ENCODE measurements at places on chromosomes 1 and 21.
A peak's percentile ranks its signal among the peaks of the same experiment; 100 is the strongest.

DNA sequence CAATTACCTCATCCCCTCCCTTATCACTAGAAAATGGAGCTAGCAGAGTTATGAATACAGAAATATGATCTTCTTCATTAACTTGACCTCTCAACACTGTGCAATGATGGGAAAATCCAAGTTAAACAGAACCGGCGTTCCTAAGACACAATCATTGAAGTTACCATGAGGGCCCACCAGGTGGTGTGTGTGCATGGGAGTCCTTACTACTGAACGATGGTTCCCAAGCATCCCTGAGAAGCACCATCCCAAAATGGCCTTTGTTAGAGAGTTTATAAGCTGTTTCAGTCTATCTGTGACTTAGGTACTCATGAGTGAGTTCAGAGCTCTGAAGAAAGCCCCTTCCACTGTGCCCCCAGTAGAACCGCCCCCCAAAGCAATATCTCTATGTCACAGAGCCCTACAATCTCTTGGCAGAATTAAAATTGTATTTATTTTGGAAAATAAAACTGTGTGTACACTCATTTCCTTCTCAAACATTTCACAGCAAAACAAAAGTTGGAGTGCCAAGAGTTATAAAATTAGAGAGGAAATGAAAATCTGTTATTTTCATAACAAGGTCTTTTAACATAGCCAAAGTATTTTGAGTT, 56.8 kb downstream of the PLD5 start:
- no peak for DNase-seq

GRCh38 chr21:44566403-44566802, 7.1 kb upstream of the KRTAP10-4 start:
- DNase-seq, result no peak

DNA sequence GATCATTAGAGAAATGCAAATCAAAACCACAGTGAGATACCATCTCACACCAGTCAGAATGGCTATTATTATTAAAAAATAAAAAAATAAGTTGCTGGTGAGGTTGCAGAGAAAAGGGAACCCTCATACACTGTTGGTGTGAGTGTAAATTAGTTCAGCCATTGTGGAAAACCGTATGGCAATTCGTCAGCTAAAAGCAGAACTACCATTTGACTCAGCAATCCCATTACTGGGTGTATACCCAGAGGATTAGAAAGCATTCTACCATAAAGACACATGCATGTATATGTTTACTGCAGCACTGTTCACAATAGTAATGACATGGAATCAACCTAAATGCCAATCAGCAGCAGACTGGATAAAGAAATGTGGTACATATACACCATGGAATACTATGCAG, 42.2 kb downstream of the GIPC2 start:
- no peak for DNase-seq

DNA sequence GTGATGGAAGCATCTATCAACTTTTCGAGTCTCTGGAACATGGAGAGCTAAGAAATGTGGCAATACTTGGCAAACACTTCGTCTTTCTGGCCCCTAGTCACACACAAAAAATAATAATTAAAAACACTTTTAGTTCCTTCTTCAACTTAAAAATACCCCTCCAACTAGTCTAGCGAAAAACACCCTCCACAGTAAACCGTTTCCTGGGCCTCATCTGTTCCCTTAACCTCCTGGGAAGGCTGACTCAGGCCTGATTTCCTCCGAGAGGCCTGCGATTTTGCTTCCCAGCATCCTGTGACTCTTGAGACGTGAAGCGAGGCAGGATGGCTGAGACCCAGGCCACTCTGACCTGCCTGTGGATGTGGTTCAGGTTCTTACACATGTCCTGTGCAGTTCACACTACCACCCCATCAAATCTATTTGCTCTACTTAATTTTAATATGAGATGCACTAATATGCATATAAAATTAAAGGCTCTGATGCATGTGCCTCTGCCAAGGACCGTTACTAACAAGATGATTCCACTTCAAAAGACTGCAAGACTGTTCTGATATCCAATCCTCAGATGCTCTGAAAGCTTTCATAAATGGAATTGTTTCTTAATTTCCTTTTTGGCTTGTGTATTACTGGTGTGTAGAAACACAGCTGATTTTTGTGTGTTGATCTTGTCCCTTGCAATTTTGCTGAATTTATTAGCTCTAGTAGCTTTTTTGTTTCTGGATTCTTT, 3.5 kb downstream of the NAV1 start:
- DNase-seq, result no peak

DNA sequence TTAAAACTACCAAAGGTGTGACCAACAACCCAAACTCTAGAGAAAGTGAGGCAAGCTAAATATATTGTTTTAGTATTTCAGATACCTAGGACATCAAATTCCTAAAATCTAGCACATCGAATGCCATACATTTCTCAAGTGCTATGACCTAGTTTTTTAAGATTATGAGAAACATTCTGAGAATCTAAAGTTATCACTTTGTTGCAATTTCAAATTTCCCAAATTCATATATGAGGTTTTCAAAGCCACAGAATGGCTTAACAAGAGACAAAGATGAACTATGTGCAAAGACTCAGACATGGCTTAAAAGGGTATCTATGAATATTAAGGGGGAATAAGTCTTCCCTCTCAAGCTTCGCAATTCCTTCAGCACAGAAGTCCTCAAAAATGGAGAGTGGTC, 6.8 kb downstream of the SCYL3 start:
- DNase-seq, result no peak

- no peak for DNase-seq
These were observed 22.6 kb downstream of the ST3GAL3 start for GRCh38 chr1:43729816-43730463.

DNA sequence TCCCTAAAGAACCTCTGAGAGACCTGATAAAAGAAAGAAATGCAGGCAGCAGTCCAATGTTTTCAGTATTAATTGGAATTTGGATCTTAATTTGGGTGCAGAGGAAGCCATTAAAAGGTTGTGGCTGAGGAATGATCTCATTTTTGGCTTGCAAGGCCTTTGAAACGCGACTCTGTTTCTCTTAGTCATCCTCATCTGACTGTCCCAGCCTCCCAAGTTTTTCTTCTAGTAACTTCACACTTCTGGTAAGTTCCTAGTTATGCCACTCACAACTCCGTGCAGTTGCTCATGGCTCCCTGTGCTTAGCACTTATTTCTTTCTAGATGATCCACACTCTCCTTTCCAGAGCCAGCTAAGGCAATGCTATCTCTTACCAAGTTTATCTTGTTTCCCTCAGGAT, 147.4 kb upstream of the USP24 start:
- DNase-seq, result no peak

- no peak for DNase-seq
These were observed 154.1 kb upstream of the VAMP3 start for GRCh38 chr1:7616953-7617352.

DNA sequence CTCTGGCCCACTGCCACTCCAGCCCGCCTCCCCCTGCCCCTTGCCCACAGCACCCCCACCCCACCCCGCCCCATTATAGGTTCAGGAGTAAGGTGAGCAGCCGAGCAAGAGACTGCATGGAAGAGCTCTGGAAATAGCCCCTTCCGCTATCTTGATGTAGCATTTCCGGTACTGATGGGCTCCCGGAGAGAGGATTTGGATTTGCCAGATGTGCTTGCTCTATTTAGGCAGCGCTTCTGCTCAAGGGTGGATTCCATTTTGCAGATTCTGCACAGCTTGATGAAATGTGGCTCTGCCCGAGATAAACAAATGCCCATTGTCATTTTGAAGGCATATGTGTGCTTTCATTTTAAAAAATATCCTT, 6.9 kb downstream of the TGFB2 start:
- no peak for DNase-seq

DNA sequence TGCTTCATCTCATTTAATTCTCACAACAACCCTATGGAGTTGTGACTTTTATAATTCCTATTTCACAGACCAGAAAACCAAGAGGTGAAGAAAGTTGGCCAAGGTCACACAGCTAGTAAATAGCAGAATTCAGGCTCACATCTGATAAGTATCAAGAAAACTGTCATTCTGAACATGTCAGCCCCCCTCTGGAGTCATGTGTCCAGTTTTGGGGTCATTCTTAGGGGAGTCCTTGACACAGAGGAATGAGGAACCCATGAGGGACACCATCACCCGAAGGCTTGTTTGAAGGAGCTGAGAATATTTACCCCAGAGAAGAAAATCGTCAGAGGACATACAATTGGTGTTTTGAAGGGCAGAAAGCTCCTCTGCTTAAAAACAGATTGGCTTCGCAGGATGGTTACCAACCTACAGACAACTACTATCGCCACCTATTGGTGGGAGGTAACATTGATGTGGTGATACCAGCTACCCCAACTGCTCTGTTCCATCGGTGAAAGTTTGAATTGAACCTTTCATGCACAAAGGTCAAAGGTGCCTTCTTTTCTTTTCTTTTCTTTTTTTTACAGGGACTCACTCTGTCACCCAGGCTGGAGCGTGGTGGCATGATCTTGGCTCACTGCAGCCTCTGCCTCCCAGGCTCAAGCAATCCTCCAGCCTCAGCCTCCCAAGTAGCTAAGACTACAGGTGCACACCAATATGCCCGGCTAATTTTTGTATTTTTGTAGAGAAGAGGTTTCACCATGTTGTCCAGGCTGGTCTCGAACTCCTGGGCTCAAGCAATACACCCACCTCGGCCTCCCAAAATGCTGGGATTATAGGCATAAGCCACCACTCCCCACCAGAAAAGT, 31.3 kb downstream of the NCMAP start:
- no peak for DNase-seq

DNA sequence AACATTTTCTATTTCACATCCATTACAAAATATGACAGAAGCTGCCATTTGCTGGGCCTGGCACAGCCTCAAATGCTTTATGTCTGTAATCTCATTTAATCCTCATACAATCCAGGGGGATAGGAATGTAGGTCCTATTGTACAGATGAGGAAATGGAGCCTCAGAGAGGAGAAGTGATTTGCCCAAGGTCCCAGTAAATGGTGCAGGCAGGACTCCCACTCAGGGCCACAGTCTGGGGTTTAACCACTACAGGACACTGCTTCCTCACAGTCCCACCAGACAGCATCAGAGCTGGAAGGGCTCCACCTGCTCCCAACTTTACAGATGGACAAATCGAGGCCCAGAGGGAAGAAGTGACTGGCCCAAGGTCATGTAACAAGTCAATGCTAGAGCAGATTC, 20.6 kb upstream of the RNF19B start:
- no peak for DNase-seq

GRCh38 chr1:243597383-243597782, 252.7 kb downstream of the AKT3 start:
- no peak for DNase-seq

DNA sequence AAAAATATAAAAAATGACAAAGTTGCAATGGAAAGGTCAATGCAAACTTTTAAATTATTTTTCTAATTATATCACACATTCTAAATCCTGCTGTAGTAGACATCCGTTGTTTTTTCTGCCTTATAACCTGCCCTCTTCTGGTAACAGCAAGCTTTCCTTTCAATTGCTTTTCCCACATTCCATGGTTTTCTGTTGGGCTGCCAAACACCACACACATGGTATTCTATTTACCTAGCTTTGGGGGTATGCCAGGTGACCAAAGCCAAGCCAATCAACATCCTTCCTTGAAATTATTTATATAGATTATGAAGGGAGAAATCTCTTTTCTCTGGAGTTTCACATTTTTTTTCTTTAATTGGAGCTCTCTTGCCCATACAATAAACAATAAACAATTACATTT, 3.4 kb upstream of the LAMC1 start:
- DNase-seq, result no peak

DNA sequence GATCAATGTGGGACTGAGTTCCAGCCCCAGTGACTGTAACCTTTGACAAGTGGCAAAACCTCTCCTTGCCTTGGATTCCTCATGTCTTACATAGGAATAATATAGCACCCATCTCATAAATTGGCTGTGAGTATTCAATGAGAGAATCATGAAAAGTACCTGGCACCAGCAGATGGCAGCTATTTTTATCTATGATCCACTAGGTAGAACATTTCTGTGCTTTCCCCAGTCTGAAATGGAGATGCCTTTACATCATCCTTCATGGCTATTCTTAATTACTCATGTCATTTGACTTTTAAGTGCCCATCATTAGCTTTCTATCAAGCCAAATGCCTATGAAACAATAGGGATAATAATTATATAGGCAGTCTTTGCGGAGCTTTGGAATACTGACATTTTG, 130.1 kb downstream of the TGFB2 start:
- no peak for DNase-seq

DNA sequence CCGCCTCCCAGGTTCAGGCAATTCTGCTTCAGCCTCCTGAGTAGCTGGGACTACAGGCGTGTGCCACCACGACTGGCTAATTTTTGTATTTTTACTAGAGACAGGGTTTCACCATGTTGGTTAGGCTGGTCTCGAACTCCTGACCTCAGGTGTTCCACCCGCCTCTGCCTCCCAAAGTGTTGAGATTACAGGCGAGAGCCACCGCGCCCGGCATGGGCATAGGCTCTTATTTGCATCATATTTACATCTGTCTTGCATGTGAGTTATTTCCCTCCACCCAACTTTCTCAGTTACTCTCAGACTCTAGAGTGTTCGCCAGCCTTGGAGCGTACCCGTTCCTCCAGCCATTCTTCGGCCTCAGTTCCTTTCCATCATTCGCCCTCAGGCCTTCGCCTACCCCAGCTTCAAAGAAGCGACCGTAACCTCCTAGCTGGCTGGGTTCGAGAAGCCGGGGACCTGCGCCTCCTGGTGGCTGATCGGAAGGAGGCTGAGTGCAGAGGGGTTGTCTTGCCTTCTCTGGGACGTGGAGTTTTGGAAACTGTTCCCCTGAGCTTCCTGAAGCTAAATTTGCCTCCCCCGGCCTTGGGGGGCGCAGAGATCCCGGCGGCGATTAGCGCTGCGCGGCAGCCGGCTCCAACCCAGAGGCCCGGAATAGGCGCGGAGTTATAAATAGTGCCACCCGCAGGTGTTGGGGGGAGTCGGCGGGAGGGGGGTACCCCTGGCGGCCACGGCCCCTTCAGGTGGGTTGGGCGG, 3.6 kb upstream of the ZBTB7B start:
- DNase-seq, result peak; percentile 58

- DNase-seq, result no peak
These were observed 22.8 kb downstream of the ATP1B1 start for GRCh38 chr1:169129109-169129784.

DNA sequence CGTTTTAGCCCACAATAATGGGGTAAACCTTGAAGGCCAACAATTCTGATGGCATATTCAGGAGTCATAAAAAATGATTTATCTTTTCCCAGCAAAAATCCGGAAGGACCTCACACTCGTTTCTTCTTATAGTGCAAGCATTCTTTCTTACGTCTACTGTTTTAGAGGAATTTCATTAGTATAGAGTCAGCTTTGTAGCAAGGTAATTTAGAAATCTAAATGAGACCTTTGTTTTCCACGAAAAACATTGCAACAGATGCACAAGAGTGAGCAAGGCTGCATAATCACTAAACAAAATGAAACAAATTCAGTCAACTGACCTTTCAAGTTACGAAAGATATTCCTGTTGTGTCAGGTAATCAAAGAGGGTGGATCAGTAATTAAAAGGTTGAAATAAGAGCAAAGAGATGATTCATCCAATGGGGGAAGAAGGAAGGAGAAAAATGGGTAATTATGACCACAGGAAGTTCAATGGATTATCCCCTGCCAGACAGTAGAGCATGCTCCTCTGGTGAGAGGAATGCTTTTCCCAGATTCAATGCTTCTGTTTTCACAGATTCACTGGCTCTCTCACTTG, 560 bp upstream of the CSDE1 start:
- no peak for DNase-seq

GRCh38 chr1:7994827-7995226, 31.3 kb downstream of the ERRFI1 start:
- no peak for DNase-seq

GRCh38 chr1:228308085-228308601, 98.5 kb downstream of the TRIM11 start:
- no peak for DNase-seq
